ENCODE measurements at places on chromosomes 1 and 21.
A peak's percentile ranks its signal among the peaks of the same experiment; 100 is the strongest.

DNA sequence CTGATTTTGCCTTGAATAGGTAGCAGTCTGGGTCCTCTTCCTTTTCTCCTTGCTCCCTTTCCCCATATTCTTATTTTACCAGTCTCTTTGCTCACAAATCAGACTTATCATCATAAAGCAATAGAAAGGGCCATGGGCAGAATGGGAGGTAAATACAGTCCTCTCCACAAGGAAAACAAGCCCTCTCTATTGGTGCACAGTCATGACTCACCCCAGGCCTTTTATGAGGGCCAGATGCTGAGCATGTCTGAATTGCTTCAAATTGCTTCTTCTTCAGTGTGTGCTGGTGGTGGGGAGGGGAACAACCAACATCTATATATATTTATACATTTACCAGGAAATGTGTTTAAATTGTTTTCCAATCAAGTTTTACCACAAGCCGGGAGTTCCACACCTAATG lies 75.2 kb downstream of the GFI1 start:
- no peak for DNase-seq

- H3K4me3 ChIP-seq = no peak overlapping the region
- no peaks in the 10 kb centered on the region for H3K27me3 ChIP-seq
- no peak for DNase-seq
- peaks cover 4% of the 10 kb centered on the region for H3K36me3 ChIP-seq
- H3K27ac ChIP-seq = no peak overlapping the region
Measured at GRCh38 chr1:217495249-217495648, 135.6 kb downstream of the GPATCH2 start.

DNA sequence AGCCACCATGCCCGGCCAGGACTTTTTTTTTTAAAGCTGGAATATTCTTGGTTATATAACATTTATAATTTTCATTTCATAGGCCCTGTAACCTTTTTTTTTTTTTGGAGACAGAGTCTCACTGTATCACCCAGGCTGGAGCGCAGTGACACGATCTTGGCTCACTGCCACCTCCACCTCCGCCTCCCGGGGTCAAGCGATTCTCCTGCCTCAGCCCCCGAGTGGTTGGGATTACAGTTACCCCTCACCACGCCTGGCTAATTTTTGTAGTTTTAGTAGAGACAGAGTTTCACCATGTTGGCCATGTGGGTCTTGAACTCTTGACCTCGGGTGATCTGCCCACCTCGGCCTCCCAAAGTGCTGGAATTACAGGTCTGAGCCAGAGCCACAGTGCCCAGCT lies 12.6 kb downstream of the ZYG11B start:
- DNase-seq = no peak
- peaks cover 3% of the 10 kb centered on the region for H3K36me3 ChIP-seq
- H3K27me3 ChIP-seq = no peaks in the 10 kb centered on the region
- H3K4me1 ChIP-seq = peaks cover 4% of the 10 kb centered on the region

- no peak overlapping the region for H3K4me3 ChIP-seq
- DNase-seq = no peak
- H3K27ac ChIP-seq = no peak overlapping the region
Measured at GRCh38 chr1:84347932-84348555, 46.5 kb downstream of the SAMD13 start.

GRCh38 chr21:33031152-33031911 lies 5.6 kb downstream of the OLIG2 start:
- peaks cover 5% of the 10 kb centered on the region for H3K36me3 ChIP-seq
- no peak overlapping the region for H3K27ac ChIP-seq
- H3K4me1 ChIP-seq = peaks cover 21% of the 10 kb centered on the region
- H3K4me3 ChIP-seq = no peak overlapping the region

GRCh38 chr1:91790392-91790791 lies 95.6 kb downstream of the TGFBR3 start:
- H3K4me3 ChIP-seq = no peak overlapping the region
- no peak overlapping the region for H3K27ac ChIP-seq
- H3K4me1 ChIP-seq = peaks cover 20% of the 10 kb centered on the region

DNA sequence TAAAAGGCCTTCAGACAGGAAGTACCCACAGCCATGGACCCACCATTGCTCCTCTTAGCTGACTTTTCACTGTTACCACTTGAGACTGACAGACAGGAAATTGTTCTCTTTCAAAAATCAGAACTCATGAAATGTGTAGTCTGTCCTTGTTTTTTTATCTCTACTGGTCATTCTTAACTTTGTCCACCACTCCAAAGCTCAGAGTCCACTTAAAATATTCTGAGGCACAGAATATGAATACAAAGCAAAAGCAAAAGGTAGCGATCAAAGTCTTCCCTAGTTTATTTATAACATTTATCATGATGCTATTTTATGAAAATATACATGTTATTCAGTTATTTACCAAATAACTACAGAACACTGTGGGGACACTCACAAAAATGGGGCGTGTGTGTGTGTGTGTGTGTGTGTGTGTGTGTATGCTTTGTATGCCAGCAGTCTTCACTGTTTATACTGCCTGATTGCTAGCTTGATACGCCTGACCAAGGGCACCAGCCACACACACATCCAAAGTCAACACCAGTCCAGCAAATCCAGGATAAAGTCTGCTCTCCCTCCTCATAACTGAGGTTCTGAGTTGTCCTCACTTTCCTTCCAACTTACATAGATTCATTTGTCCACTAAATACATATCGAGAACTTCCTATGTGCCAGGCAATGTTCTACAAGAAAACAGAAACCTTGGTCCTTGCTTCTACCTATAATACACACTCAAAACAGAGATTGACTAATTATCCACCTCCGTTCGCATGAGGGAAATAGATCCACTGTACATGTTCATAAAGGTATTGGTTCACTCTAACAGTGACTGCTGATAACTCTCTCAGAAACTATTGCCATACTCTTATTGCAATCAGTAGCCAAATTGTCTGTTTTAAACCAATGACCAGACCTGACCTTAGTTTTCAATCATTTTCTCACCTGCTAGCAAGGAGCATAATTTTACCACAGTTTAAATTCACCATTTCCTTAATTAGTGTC lies 79.4 kb downstream of the ERICH3 start:
- H3K4me1 ChIP-seq = no peaks in the 10 kb centered on the region
- H3K27ac ChIP-seq = no peak overlapping the region
- DNase-seq = no peak
- no peak overlapping the region for H3K4me3 ChIP-seq
- no peaks in the 10 kb centered on the region for H3K27me3 ChIP-seq

- H3K36me3 ChIP-seq = peaks cover 68% of the 10 kb centered on the region
- H3K4me3 ChIP-seq = no peak overlapping the region
- H3K27me3 ChIP-seq = no peaks in the 10 kb centered on the region
- no peak for DNase-seq
Measured at GRCh38 chr1:197129698-197130097, 16.8 kb downstream of the ASPM start.

DNA sequence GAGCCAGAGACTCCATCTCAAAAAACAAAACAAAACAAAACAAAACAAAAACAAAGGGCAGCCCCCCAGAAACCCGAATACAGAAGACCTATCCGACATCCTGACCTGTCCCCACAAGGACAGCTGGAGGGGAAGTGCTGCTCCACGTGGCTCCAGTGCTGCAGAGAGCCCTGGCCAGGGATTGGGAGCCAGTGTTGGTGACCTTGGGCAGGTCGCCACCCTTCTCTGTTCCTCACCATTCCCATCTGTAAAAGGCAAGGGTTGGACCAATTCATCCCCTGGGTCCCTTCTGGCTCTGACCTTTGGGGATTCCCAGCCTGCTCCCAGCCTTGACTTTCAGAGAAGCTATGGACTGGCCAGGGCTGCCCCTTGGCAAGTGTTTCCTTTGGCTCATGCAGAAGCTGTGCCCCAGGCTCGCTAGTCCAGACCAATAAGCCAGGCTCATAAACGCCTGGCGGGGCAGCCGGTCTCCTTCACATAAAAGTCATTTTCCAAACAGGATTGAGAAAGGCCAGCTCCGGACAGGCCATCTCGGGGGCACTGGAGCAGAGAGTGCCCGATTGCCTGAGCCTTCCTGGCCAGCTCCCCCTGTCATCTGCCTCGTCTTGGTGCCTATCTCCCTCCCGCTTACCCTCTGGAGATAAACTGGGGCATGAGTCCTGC lies 20.0 kb upstream of the PADI1 start:
- H3K4me3 ChIP-seq = no peak overlapping the region
- H3K27me3 ChIP-seq = peaks cover 13% of the 10 kb centered on the region
- H3K4me1 ChIP-seq = peaks cover 33% of the 10 kb centered on the region
- H3K27ac ChIP-seq = no peak overlapping the region
- H3K36me3 ChIP-seq = no peaks in the 10 kb centered on the region
- no peak for DNase-seq

DNA sequence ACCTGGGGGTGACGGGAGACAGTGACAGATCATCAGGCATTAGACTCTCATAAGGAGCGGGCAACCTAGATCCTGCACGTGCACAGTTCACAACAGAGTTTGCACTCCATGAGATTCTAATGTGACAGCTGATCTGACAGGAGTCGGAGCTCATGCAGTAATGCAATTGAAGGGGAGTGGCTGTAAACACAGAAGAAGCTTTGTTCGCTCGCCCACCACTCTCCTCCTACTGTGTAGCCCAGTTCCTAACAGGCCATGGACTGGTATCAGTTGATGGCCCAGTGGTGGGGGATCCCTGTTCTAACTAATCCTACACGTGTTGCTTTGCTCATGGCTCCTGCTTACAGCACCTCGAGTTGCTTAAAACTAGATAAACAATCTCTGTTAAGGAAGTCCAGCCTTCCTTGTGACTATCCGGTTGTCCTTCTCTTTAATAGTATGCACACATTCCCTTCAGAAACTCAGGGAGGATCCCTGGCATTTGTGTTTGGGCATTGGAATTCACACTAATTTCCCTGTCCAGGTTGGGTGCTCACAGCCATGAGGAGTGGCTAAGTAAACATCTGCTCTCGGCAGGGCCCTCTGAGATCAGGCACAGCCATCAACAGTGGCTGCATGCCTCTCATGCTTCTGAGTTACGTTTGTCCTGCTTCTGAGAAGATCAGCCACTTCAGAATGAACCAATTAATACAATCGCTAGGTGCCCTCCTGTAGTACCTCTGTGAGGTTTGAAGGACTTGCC lies 21.1 kb upstream of the F3 start:
- no peak overlapping the region for H3K27ac ChIP-seq
- H3K27me3 ChIP-seq = peaks cover 5% of the 10 kb centered on the region
- H3K4me1 ChIP-seq = no peaks in the 10 kb centered on the region
- no peak for DNase-seq
- no peak overlapping the region for H3K4me3 ChIP-seq
- H3K36me3 ChIP-seq = no peaks in the 10 kb centered on the region

DNA sequence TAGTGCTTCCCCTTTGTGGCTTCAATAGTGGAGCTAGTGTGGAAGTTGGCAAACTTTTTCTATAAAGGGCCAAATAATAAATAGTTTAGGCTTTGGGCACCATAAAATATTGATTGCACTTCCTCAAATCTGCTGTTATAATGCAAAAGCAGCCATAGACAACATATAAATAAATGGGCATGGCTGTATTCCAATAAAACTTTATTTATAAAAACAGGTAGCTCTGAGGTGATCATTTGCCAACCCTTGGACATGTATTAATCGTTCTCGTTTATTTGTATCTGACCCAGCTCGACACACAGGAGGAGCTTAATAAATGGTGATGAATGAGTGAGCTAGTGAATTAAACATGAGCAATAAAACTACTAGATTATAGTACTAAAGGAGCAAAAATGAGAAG lies 13.3 kb downstream of the KAZN start:
- H3K27ac ChIP-seq = no peak overlapping the region
- DNase-seq = no peak
- no peaks in the 10 kb centered on the region for H3K36me3 ChIP-seq
- H3K4me3 ChIP-seq = no peak overlapping the region
- H3K4me1 ChIP-seq = no peaks in the 10 kb centered on the region

- no peak overlapping the region for H3K4me3 ChIP-seq
- peaks cover 64% of the 10 kb centered on the region for H3K27me3 ChIP-seq
- DNase-seq = no peak
- no peak overlapping the region for H3K27ac ChIP-seq
Measured at GRCh38 chr1:9420835-9421532, 118.3 kb upstream of the SLC25A33 start.

- H3K4me3 ChIP-seq = peak overlapping the region; percentile 95
- H3K27me3 ChIP-seq = peaks cover 2% of the 10 kb centered on the region
- peaks cover 23% of the 10 kb centered on the region for H3K4me1 ChIP-seq
- H3K27ac ChIP-seq = peak overlapping the region; percentile 98
Measured at GRCh38 chr1:62436039-62436465, 797 bp upstream of the USP1 start.

DNA sequence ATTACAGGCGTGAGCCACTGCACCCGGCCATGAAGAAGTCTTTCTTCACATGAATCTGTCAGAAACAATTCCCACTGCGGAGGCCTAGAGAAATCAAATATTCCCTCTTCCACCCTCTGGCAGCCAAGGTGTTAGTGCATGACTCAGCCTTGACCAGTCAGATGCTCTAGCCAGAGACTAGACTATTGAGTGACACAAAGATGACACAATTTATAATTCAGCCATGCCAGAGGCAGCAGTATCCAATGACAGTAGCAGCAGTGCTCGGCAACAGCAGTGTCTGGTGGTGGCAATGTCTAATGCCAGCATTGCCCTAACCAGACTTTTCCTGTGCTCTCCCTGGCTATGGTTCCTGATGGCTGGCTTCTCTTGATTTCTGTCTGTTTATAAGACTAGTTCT lies 8.7 kb downstream of the CTXND2 start:
- H3K36me3 ChIP-seq = no peaks in the 10 kb centered on the region
- peaks cover 11% of the 10 kb centered on the region for H3K4me1 ChIP-seq
- no peak for DNase-seq
- no peak overlapping the region for H3K27ac ChIP-seq

GRCh38 chr1:2803086-2803930 lies 1.8 kb upstream of the TTC34 start:
- H3K4me1 ChIP-seq = peaks cover 3% of the 10 kb centered on the region
- H3K4me3 ChIP-seq = no peak overlapping the region
- no peaks in the 10 kb centered on the region for H3K36me3 ChIP-seq
- DNase-seq = no peak
- H3K27ac ChIP-seq = no peak overlapping the region
- no peaks in the 10 kb centered on the region for H3K27me3 ChIP-seq

DNA sequence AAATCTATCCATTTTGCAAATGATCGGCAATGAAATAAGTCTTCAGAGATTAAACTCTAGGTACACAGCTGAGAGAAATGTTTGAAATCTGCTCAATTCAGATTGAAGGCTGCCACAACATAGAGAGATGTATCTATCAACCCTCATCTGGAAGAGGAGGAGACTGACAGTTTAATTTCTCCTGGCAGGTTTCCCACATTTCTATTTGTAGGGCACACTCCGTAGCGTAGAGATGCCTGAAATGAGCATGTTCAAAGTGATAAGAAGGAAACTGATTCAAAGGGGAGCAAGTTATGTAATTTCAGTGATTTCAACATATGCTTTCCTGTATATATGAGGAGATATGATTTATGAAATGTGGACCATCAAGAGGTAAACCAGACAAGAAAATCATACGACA lies 44.1 kb downstream of the NIBAN1 start:
- no peak for DNase-seq
- H3K27ac ChIP-seq = no peak overlapping the region
- peaks cover 4% of the 10 kb centered on the region for H3K4me1 ChIP-seq
- no peaks in the 10 kb centered on the region for H3K27me3 ChIP-seq
- no peak overlapping the region for H3K4me3 ChIP-seq

- H3K36me3 ChIP-seq = no peaks in the 10 kb centered on the region
- no peak overlapping the region for H3K4me3 ChIP-seq
- no peaks in the 10 kb centered on the region for H3K27me3 ChIP-seq
- no peak overlapping the region for H3K27ac ChIP-seq
Measured at GRCh38 chr1:179175011-179175841, 54.3 kb downstream of the ABL2 start.

Data from activated CD8-positive, alpha-beta T cell treated with anti-CD3 and anti-CD28 coated beads, Interleukin-2, amount 10 ng/mL, durations not matched to agents 7 days and 5 days (primary cell).